ENCODE measurements at places on chromosomes 6 and 20. TPM values are rescaled to one million over a fixed set of nuclear protein-coding genes. Genes with fewer than 3 reads are reported as not detected.

- DNase-seq = no peak
These were observed 875.4 kb upstream of the MAP3K7 start for GRCh38 chr6:91462241-91462640.

- no peak for DNase-seq
These were observed 936.6 kb upstream of the MAP3K7 start for GRCh38 chr6:91523511-91523910.

DNA sequence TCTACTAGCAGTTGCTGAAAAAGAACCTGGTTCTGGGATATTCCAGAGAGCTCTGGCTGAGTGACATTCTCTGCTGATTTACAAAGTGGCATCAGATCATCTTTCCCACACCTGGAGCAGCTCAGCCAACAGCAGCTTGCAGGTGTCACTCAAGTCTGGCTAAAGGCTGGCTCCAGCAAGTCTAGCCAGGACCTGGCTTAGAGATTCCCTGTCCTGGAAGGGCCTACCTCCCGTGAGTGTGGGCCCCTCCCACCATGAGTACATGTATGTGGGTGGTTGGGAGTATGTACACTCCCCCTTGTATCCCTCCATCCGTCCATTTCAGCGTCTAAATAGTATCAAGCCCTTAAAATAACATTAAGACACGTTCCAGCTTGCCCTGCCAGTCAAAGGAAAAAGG is 539.3 kb upstream of the ID4 start:
- no peak for DNase-seq

GRCh38 chr20:48822879-48823385 is 4.9 kb downstream of the PREX1 start:
- DNase-seq = no peak

DNA sequence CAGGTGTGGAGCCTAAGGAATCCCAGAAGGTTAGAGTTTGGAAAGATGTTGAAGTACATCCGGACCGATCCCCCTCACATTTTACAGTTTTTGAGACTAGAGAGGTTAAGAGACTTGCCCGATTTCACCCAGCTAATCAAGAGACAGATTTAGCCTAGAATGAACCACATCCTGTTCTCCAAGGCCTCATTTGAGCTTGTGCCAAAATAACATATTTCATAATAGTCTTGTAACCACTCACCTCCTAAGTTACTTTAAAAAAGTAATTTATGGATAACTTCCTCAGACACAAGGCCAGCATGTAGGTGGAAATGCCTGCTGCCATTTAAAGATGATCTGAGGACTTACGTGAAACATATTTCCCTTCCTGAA is 39.8 kb upstream of the ARHGAP18 start:
- DNase-seq = no peak

DNA sequence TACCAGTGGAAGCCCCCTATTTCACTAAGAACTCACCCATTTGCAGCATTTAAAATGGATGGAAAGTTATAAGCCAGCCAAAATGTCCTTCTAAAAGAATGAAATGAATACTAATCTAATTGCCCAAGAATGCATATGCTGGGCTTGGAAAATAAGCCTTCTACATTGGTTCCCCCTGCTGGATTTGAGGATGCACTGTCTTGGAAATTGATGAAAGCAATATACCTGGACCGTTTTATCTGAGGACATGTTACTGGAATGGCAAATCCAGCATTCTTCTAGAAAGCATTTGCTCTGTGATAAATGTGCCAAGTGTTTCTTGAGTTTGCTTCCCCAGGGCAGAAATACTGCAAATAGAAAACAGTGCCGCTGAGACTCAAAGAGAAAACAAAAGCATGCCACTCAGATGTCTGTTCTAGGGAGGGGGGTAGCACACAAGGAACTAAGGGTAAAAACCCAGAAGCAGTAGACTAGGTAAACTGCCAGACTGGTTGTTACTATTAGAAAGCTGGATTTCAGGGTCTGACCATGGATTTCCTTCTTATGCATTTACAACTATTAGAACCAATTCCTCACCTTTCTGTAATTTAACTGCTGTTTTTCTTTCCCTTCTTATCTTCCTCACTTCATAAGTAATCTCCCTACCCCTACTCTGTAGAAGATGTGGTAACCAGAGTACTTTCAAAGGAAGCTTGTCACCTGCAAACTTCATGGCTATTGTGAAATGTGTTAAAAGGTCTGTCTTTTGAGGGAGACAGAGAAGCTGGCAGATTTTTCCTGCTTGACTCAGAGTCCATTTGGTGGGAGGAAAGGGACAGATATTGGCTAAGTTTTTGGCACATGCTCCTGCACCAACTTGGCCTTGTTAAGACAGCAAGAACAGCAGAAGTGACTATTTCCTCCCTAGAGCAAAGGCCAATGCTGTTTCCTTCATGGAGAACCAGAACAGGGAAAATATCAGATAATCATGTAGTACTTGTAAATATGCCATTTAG is 642.6 kb downstream of the KIF16B start:
- no peak for DNase-seq

GRCh38 chr6:115363379-115363778 is 697.3 kb downstream of the FRK start:
- DNase-seq = no peak

- no peak for DNase-seq
These were observed 99.1 kb downstream of the GJA10 start for GRCh38 chr6:89993411-89993810.

DNA sequence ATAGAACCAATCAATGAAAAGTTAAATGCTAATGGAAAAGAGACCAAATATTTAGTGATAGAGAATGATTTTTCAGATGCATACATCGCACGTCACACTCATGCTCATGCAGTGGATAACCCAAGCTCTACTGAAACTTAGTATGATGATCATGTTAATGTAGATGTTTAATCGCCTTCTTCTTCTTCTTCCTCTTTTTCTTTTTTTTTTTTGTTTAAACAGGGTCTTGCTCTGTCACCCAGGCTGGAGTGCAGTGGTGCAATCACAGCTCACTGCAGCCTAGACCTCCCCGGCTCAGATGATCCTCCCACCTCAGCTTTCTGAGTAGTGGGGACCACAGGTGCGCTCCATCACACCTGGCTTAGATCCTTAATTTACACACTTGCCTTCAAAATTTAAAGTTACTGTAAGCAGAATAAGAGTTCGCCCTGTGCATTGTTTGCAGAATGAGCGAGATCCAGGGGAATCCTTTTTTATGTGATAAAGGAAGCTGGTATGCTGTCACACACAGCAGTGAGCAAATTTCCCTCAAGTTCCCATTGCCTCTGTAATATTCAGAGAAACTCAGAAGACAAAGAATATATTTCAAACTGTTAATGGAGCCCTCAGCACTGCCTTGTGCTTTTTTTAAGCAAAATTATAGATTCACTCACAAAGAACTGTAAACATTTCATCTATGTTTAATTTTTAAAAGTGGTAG is 194.2 kb upstream of the SGK1 start:
- DNase-seq = no peak

DNA sequence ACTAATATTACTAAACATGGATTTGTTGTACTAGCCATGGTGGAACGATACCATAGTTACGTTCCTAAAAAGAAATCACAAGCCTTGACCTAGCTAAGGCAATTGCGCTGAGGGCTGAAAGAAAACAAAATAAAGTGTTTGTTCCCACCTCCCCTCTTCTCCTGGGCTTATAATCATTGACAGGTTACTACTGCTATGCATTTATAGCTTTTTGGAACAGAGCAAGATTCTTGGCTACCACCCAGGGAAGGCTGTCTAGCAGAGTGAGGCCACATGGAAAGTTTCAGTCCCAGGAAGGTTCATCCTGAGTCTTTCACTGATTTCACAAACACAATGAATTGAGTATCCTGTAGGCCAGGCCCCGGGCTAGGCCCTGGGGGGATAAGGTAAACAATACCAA is 84.6 kb downstream of the TMEM170B start:
- no peak for DNase-seq

- DNase-seq = no peak
These were observed 181.5 kb upstream of the TCF21 start for GRCh38 chr6:133707456-133707855.

- DNase-seq = no peak
These were observed 14.0 kb downstream of the GMDS start for GRCh38 chr6:2231438-2231837.

DNA sequence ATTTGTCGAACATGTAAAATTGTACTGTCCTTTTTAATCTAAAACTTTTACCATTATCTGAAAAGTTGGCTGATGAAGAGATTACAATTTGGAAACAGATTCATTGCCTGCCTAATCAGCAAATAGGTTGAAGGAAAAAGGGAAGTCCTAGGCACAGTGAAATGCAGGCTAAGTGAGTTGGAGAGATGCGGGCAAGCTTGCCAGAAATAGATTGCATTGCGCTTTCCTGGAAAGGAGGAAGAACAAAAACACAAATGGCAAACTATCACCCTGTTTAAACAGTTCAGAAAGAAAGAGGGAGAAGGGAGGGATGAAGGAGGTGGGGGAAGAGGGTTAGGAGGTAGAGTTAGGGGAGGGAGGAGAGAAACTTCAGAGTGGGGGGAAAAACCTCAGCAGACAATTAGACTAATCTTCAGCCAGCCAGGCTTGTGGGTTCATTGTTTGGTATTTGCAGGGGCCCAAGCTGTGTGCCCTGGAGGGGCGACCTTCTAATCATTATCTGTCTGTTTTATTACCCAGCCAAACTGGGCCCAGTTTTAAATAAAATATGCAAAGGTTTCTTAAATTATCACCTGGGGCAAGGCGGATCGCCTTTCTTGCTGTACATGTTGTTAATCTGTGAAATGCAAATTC is 465.2 kb downstream of the TFAP2B start:
- DNase-seq = no peak

GRCh38 chr6:2579804-2580570 is 170.7 kb downstream of the MYLK4 start:
- no peak for DNase-seq

DNA sequence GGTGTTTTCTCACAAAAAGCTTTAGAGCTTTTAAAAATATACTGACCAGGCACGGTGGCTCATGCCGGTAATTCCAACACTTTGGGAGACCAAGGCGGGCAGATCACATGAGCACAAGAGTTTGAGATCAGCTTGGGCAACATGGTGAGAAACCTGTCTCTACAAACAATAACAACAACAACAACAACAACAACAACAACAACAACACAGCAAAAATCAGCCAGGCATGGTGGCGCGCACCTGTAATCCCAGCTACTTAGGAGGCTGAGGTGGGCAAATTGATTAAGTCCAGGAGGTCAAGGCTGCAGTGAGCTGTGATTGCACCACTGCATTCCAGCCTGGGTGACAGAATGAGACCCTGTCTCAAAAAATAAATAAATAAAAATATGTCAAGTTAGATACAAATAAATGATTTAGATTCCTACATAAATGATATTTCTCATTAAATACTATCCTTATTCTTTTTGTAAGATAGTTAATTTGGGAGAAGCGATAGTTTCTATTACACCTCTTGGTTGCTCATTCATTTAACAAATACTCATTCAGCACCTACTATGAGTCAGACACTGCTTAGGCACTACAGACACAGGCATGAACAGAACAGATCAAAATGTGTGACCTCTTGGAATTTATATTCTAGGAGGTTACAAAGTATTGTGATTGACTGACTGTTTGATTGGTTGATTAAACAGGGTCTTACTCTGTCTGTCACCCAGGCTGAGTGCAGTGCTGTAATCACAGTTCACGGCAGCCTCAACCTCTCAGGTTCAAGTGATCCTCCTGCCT is 83.5 kb upstream of the BEND3 start:
- no peak for DNase-seq

- no peak for DNase-seq
These were observed 19.9 kb downstream of the UQCC2 start for GRCh38 chr6:33691456-33692077.

GRCh38 chr6:27892649-27893058 is 19.5 kb downstream of the OR2B2 start:
- no peak for DNase-seq

Gene PLCB1
- 0.59 TPM for total RNA-seq

Gene C6orf141
- total RNA-seq = 0.15 TPM

Gene PPP1R18
- 55.3 TPM for total RNA-seq

Gene CTAGE9
- total RNA-seq = 0.15 TPM

Measured in Panc1 (cell line).